CD4-positive, CD25-positive, alpha-beta regulatory T cell (primary cell): ENCODE measurements at places on chromosomes 16 and 17. TPM values are rescaled to one million over a fixed set of nuclear protein-coding genes. Genes with fewer than 3 reads are reported as not detected.

Gene ASGR2
- not detected for polyA plus RNA-seq

Gene XYLT1
- polyA plus RNA-seq = 2.3 TPM

Gene OR4D1
- 1.1 TPM for polyA plus RNA-seq

Gene SKAP1
- polyA plus RNA-seq = 373 TPM

Gene AKAP1
- 16.7 TPM for polyA plus RNA-seq

Gene SLC47A1
- 1.0 TPM for polyA plus RNA-seq

Gene MYH2
- polyA plus RNA-seq = not detected

Gene CRYM
- polyA plus RNA-seq = not detected

Gene HBA1
- not detected for polyA plus RNA-seq

Gene SULT1A4
- polyA plus RNA-seq = not detected

Gene KLHL10
- 0.21 TPM for polyA plus RNA-seq

Gene CHRNE
- not detected for polyA plus RNA-seq

Gene ALOX15
- not detected for polyA plus RNA-seq

Gene KRT28
- not detected for polyA plus RNA-seq

Gene NPIPA8
- 0.55 TPM for polyA plus RNA-seq

Gene HCRT
- not detected for polyA plus RNA-seq

Gene KRTAP4-1
- not detected for polyA plus RNA-seq

Gene WFDC1
- polyA plus RNA-seq = not detected

Gene NHLRC4
- 4.5 TPM for polyA plus RNA-seq

Gene CTRB2
- not detected for polyA plus RNA-seq

Gene C17orf100
- polyA plus RNA-seq = 5.6 TPM

Gene ESRP2
- polyA plus RNA-seq = 0.14 TPM

Gene SLC5A10
- polyA plus RNA-seq = 0.05 TPM

Gene SOX15
- not detected for polyA plus RNA-seq

Gene RASD1
- not detected for polyA plus RNA-seq

Gene PRDM7
- not detected for polyA plus RNA-seq
